Activated effector memory CD4-positive, alpha-beta T cell treated with Interleukin-2 at 50 U/mL for 16 hours (primary cell): ENCODE measurements at places on chromosomes 4 and X.

DNA sequence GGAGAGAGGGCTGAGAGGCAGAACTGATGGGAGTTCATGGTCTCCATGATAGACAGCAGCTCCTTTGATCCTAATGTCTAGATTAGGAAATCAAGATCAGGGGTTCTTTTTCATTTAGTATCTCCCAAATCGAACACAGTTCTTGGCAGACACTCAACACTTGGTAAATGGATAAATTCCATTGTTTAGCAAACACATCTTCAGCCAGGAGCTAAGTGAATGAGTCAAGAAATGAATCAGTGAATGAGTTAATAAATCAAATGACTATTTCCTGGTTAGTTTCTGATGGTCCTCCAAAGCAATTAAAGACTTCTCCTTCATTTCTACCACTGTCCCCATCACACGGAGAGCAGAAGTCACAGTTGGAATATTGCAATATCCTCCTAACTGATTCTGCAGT is 120.0 kb upstream of the SHISA3 start:
- DNase-seq = no peak

DNA sequence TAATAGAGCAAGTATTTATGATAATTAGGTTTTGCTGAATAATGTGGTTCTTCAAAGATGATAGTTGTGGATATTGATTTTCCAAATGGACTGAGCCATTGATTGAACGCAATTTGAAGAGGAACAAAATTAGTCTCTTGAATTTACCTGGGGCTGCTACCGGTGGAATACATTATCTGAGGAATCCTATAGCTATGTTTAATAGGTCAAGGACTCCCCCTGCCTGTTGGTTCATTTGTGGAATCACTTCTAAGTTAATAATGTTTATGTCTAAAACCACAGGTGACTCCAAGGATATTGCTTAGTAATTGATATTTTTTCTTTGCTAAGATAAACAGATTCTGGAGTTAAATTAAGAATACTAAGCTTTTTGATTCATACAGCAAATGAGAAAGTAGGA is 576.0 kb upstream of the PABPC4L start:
- DNase-seq = no peak

DNA sequence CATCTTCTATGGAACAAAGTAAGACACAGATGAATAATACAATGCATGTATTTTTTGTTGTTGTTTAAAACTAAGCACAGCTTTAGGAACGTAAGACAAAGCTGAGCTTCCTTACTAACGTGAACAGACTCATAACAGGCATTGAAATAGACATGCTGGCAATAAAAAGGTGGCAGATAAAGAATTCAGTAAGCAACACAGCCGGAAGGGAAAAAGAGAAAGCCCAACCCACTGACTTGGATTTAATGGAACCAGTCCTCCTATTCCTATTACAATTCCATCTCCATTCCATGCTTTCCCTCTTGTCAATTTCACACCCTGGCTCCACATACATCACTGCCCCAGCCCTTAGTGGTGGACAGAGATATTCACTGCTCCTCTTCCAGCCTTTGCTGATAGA is 182.1 kb downstream of the NSUN7 start:
- DNase-seq = no peak

- DNase-seq = no peak
Observed at GRCh38 chr4:41874398-41874797, 60.8 kb upstream of the TMEM33 start.

- no peak for DNase-seq
Observed at GRCh38 chr4:8697826-8698225, 105.3 kb downstream of the CPZ start.

DNA sequence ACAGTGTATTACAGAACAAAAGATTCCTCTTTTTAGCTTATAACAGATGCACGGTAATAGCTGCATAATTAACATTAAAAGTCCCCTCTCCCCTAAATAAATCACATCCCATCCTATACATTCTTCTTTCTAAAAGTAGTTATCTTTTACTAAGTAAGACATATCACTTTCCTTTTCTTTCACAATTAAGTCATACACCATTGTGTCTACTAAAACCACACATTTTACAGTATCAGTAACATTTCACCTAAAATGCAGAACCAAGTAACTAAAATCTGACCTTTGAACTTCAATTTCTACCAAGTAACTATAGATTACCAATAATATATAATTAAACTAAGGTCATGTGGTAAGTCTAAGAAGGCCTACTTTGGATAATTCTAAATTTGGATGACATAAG is 14.2 kb downstream of the DHX15 start:
- DNase-seq = no peak

DNA sequence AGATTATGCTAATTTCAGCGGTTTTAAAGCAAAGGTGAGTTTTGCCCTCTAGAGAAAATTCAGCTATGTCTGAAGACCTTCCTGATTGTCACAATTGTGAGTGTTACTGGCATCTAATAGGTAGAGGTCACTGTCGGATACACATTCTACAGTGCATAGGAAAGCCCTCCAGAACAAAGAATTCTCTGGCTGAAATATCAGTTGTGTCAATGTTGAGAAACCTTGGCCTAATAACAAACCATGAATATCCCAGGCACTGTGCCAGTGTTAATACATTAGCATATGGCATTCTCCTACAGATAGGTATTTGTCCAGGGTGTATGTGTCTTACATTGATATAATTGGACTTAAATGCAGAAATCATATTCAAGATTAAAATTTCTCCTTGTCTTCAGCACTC is 294.3 kb downstream of the FSTL5 start:
- no peak for DNase-seq

DNA sequence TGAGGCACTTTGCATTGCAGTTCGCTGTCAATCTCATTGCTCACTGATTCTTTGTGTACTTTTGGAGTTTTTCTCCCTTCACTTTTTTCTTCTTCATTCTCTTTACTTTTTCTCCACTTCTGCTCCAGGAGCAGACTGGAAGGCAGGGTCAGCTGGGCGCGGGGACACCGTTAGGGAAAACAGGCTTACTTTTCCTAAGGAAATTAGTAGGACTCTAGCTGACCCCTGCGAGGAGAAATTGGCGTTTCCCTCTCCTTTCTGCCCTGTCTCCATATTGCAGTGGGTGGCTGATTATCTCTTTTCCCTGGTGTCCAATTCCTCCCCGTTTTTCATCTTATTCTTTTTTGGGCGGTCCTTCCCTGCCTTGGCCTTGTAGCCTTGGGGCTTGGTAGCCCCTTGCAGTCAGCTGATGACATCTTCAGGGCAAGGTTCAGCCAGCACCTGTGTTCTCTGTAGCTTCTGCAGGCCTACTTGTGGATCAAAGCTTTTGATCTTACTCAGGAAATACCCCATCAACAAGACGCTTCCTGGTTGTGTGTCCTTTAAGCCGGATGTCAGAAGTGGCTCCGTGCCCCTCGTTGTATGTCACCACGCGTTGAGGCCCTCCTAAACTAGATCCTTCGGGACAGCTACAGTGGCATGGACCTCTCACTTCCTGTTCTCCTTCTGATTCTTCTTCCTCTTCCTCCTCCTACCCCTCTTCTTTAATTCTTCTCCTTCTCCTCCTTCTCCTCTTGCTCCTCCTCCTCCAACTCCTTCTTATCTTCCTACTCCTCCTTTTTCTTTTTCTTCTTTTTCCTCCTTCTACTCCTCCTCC is 36.1 kb downstream of the NBDY start:
- no peak for DNase-seq

DNA sequence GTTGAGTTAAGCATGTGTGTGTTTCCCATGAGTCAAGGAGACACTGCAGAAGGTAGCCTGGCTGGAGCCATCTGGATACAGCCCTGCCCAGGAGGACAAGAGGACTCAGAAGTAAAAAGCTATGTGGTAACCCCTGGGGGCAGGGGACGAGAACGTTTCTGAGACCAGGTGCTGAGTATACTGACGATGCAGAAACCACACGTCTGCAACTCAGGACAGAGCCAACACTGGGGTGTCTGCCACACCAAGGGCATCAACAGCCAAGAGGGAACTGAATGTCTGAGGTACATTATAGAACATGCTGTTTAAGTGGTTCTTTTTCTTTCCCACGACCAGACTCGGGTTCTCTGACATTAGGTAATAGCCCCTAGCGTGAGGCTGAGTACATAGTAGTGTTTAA is 94.1 kb upstream of the GPR34 start:
- DNase-seq = no peak

- DNase-seq = no peak
Observed at GRCh38 chr4:40200875-40201801, 4.3 kb downstream of the RHOH start.

DNA sequence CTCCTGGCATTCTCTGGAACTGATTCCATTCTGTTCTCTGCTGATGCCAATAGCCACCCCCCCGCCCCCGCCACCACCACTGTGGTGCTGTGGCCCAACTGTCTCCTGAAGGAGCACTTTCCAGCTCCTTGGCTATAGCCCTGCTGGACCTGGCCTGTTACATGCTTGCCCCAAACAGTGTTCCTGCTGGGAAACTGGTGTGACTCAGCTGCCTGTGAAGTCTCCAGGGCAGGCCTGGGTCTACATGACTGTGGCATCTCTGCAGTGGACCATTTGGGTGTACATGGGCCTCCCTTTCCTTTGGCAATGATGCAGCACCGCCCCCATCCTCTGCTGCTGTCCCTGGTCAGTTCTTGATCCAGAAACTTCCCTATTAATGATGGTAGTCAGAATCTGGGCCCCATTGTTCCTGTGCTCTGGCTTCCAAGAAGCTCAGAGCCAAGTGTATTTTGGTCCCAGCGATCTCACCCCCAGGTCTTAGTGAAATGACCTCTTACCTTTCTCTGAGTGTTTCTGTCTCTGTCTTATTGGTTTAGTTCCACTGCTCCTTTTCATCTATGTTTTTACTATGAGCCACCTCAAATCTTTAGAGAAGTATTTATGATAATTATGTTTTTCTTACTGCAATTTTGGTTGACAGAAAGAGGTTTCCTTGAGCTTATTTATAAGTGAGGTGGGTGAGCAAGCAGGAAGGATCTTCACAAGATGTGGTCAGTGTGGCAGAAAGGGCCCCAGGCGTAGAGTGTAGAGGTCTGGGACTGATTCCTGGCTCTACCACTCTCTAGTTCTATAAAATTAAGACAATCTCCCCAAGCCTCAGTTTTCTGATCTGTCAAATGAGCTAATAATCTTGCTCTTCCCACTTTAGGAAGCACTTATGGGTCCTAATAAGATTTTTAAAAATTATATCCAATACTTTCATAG is 210.7 kb upstream of the EOLA2 start:
- DNase-seq = no peak

- no peak for DNase-seq
Observed at GRCh38 chr4:164488114-164488513, 265.8 kb upstream of the SMIM31 start.

- DNase-seq = no peak
Observed at GRCh38 chrX:39953879-39954278, 143.9 kb downstream of the BCOR start.

- no peak for DNase-seq
Observed at GRCh38 chr4:85741921-85742591, 267.1 kb downstream of the ARHGAP24 start.

DNA sequence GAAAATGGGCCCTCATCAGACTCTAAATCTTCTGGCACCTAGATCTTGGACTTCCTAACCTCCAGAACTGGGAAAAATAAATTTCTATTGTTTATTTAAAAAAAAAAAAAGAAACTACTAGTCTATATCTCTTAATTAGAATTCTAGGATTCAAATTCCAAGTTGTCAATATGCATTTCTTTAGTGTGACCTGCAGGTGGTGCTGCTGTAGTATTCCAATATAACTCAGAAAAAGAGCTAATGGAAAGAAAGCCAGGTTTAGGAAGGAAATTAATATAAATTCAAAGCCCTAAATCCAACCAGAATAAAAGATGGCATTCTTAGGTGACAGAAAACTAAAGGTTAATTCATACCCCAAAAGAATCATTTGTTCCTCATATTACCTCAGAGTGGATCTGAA is 80.0 kb upstream of the NALF2 start:
- DNase-seq = no peak

GRCh38 chr4:29717287-29718057 is 1002.7 kb upstream of the PCDH7 start:
- DNase-seq = no peak

- no peak for DNase-seq
Observed at GRCh38 chrX:2397229-2398063, 103.3 kb downstream of the DHRSX start.

DNA sequence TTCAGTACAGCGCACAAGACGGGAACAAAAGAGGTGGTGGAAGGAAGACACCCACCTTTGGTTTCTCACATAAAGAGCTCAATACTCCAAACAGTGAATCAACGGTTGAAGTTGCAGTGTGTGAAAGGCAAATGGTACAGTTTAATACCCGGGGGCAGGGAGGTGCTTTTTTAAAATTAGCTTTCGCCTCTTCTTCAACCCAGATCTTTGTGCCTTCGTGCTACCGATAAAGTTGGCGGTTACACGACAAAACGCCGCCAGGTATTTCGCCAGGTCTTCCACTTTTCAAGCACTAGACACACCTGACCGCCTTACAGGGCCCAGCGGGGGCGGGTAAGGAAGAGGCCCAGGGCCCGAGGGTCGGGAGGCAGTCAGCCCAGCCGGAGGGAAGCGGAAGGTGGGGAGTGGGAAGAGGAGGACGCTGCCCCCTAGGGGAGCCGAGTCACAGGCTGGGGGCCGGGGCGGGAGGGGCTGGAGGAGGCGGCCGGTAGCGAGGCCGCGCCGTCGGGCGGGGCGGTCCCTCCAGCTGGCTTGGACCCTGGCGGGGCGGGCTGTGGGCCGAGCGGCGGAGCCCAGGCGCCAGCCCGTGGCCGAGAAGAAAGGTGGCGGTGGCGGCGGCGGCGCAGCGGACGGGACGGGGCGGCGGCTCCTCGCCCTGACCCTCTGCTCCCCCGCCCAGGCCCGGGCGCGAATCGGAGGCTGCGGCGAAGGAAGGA is 16.0 kb downstream of the UTP3 start:
- DNase-seq = peak; percentile 51

DNA sequence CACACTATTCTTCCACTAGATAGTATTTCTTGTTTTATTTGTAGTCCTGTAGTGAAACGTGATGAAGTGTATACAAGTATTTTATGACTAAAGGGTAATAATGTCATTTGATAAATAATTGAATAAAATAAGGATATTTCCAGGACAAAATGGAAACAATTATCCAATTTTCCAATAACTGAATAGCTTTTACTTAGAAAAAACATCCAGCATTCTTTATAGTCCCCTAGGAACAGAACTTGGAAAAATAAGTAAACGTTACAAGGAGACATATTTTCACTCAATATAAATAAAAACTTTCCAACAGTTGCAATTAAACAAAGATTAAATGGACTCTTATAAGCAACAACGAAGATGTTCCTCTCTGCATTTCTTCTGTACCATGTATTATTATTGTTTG is 566.0 kb downstream of the TMA16 start:
- no peak for DNase-seq

DNA sequence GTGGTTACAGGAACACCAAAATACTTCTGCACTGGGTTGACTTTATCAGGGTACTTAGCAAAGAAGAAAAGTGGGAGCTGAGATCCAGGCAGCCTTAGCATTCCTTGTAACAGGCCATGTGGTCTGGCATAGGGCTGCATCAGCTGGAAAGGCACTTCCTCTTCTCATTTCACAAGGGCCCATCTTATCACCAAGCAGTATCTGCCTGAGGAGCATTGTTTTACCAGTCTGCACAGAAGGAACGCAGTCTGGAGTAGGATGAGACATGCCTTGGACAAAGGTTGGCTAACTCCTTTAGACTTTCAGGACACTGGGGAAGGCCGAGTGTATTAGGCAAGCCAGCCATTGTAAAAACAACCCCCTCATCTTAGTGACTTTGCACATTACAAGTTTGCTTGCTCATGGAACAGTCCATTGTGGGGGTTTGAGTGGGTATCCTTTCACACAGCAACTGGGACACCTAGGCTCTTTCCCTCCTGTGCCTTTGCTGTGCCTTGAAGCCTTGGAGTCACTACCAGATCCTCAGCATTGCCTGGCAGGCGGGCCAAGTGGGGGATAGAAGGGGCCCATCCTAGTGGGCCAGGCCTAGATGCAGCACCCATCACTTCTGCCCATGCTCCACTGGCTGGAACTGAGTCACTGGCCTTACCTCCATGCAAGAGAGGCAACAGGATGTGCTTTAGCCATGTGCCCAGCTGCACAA is 4.6 kb downstream of the SUV39H1 start:
- no peak for DNase-seq
